ENCODE measurements at places on chromosomes 3 and 15. TPM values are rescaled to one million over a fixed set of nuclear protein-coding genes. Genes with fewer than 3 reads are reported as not detected.

- H3K27ac ChIP-seq: peak overlapping the region; percentile 45
- H3K27me3 ChIP-seq: no peaks in the 10 kb centered on the region
- peaks cover 9% of the 10 kb centered on the region for H3K4me1 ChIP-seq
- no peaks in the 10 kb centered on the region for H3K36me3 ChIP-seq
- H3K4me3 ChIP-seq: peak overlapping the region; percentile 3
- peak; percentile 48 for DNase-seq
Measured at GRCh38 chr15:90300988-90301706, 35.7 kb downstream of the NGRN start.

- peaks cover 83% of the 10 kb centered on the region for H3K27me3 ChIP-seq
- H3K4me3 ChIP-seq: no peak overlapping the region
- H3K4me1 ChIP-seq: peaks cover 7% of the 10 kb centered on the region
- H3K36me3 ChIP-seq: peaks cover 4% of the 10 kb centered on the region
- no peak overlapping the region for H3K27ac ChIP-seq
Measured at GRCh38 chr3:141656771-141657170, 81.3 kb upstream of the RNF7 start.

The NAALADL2 gene
- total RNA-seq: not detected

The COMMD2 gene
- 36.5 TPM for total RNA-seq

The SAMD7 gene
- total RNA-seq: not detected

The C2CD4B gene
- total RNA-seq: 1.6 TPM
